ENCODE measurements at places on chromosomes 4 and X.

GRCh38 chrX:132086672-132087071, 41.1 kb downstream of the FRMD7 start:
- no peak for DNase-seq

GRCh38 chr4:21134994-21135393, 434.7 kb downstream of the PACRGL start:
- DNase-seq = no peak

DNA sequence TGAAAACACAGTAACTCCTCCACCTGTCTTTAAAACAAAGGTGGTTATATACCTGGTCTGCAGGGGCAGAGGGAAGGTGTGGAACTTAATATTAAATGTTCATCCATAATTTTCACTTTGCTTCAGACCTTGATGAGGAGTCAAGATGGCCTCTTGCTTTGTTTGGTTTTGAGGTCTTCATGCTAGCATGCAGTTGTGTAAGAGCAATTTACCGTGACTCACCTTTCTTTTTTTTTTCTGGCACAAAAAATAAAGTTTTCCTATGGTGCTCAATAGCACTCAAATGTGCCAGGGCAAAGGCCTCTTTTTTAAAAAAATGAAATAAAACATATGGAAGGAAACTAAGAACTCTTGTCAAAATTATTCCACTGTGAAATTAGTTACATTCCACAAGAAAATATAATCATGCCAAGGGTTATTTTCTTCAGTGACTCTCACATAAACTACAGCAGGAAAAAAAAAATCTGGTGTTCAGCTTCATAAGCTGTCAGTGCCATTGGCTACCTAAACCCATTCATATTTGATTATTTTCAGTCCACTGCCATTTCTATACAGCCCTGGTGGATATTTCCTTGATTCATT, 128.2 kb downstream of the SLC7A11 start:
- no peak for DNase-seq

DNA sequence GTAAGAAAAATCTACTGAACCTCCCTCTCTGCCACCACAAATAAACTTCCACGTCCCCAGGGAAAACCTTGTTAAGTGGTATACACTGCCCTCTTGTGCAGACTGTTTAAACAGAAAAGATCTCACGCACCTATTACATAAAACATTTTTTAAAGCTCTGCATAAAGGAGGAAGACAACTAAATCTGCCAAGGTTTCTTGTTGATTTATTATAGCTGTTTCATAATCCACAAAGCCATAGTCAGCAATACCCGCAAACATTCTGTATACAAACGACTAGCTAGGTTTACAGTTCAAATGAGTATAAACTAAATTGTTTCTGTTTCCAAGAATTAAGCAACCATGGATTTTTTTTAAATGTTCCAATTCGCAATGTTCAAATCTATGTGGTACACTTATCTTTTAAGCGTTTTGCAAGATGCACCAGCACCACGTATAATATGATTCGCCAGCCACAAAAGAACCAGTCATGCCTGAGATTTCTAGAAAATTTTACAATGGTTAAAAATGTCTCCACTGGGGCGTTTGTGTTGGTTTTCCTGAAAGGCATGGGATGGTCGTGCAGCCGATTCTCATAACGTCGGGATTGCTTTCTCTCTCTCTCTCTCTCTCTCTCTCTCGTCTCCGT, 164.6 kb downstream of the PRKX start:
- no peak for DNase-seq

GRCh38 chr4:57605376-57605775, 495.2 kb upstream of the IGFBP7 start:
- DNase-seq = no peak

All from activated T-cell treated with anti-CD3 and anti-CD28 coated beads for 4 hours (primary cell).